ENCODE measurements at places on chromosomes 1 and 21.

DNA sequence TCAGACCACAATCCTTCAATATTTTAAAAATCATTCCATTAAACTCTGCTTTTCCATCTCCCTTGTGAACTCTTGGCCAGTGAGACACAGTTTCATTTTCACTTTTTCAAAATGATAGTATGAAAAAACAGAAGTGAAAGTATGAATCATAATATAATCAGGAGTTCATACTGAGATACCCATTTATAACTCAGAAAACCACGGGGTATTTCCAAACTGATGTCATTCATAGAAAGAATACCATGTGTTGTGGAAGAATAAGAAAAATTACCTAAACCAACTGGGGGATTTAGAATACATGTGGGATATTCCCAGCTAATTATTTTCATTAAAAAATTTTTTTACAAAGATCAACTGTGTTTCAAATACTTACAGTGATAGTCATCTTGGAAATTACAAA is 149.9 kb downstream of the MRPL39 start:
- no peaks in the 10 kb centered on the region for H3K4me1 ChIP-seq
- no peak overlapping the region for H3K4me3 ChIP-seq
- no peaks in the 10 kb centered on the region for H3K36me3 ChIP-seq
- H3K27me3 ChIP-seq = no peaks in the 10 kb centered on the region

GRCh38 chr1:210363119-210363518 is 34.4 kb downstream of the HHAT start:
- H3K27me3 ChIP-seq = no peaks in the 10 kb centered on the region
- no peak overlapping the region for H3K27ac ChIP-seq
- no peak overlapping the region for H3K4me3 ChIP-seq
- no peaks in the 10 kb centered on the region for H3K36me3 ChIP-seq
- no peak for DNase-seq
- H3K4me1 ChIP-seq = peaks cover 18% of the 10 kb centered on the region

GRCh38 chr1:157170677-157171515 is 32.7 kb upstream of the ETV3 start:
- H3K4me1 ChIP-seq = no peaks in the 10 kb centered on the region
- H3K4me3 ChIP-seq = no peak overlapping the region
- no peak overlapping the region for H3K27ac ChIP-seq

DNA sequence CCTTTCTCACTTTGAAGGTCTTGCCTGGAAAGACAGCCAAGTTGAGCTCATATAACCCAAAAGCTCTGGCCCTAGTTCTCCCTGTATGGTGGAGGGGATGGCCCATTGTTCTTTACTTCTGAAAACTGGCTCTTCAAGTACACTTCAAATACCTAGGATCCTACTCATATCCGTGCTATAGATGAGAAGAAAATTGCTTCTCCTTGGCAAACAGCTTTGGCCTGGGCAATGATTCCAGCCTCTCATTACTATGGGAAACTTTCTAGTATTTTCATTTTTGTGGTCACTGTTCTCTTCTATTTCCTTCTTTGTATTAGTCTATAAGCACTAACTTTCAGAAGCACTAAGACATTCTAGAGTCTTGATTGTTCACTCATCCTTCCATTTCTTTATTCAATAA is 53.7 kb downstream of the ZNF697 start:
- no peaks in the 10 kb centered on the region for H3K4me1 ChIP-seq
- no peak for DNase-seq
- no peak overlapping the region for H3K27ac ChIP-seq
- H3K27me3 ChIP-seq = no peaks in the 10 kb centered on the region
- H3K4me3 ChIP-seq = no peak overlapping the region

GRCh38 chr21:16437586-16437985 is 707.8 kb downstream of the USP25 start:
- DNase-seq = no peak
- no peak overlapping the region for H3K27ac ChIP-seq
- H3K4me1 ChIP-seq = peaks cover 16% of the 10 kb centered on the region
- no peaks in the 10 kb centered on the region for H3K36me3 ChIP-seq

All from type B pancreatic cell (in vitro differentiated cells).